Stimulated activated CD8-positive, alpha-beta memory T cell treated with anti-CD3 and anti-CD28 coated beads, Interleukin-7, amount 100 ng/mL, for 1 hour (primary cell): ENCODE measurements at places on chromosomes 13 and 19.

DNA sequence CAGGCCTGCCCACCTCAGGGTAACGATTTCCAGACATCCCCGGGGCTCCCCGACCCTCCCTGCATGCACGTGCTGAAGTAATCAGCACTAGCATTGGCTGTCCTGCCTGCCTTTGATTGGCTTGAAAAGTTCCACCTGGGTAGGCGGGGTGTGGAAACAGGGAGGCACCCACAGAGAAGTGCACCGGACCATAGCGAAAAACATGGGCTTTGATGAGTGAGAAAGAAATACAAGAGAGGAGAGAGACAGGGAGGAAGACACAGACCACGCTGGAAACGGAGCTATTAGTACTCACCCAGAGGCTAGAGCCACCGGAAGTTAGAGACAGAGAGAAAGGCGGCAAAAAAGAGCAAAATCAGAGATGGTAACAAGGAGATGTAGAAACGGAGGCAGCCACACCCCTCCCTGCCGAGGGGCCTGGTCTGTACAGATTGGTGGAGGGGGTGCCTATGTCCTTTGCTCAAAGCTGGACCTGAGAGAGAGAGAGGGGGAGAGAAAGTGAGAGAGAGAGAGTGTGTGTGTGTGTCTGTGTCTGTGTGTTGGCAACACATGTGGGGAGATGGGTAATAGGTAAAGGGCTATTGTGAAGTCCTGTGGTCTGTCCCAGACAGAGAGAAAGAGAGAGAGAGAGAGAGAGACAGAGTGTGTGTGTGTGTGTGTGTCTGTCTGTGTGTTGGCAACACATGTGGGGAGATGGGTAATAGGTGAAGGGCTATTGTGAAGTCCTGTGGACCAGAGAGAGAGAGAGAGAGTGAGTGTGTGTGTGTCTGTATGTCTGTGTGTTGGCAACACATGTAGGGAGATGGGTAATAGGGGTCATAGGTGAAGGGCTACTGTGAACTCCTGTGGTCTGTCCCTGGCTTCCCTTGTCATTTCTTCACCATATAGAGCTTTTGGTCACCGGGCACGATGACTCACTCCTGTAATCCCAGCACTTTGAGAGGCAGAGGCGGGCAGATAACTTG is 2.9 kb downstream of the CGB3 start:
- DNase-seq: no peak

DNA sequence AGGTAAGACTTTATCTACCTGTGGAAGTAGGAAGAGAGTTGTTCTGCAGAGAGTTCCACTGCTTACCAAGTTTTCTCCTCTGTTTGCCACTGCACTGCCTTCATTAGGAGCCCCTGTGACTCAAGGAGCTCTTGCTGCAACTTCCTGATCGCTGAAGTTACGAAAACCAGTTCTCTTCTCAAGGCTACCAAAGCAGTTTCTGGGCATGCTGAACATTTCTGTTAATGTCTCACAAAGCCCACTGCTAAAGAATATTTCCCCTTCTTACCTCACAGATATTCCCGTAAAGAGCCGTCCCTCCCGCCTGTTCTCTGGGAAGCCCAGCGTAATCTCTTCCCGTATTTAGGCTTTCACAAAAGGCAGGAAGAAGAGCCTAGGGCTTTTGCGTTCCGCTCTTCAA is 82.6 kb upstream of the OXGR1 start:
- DNase-seq: no peak

DNA sequence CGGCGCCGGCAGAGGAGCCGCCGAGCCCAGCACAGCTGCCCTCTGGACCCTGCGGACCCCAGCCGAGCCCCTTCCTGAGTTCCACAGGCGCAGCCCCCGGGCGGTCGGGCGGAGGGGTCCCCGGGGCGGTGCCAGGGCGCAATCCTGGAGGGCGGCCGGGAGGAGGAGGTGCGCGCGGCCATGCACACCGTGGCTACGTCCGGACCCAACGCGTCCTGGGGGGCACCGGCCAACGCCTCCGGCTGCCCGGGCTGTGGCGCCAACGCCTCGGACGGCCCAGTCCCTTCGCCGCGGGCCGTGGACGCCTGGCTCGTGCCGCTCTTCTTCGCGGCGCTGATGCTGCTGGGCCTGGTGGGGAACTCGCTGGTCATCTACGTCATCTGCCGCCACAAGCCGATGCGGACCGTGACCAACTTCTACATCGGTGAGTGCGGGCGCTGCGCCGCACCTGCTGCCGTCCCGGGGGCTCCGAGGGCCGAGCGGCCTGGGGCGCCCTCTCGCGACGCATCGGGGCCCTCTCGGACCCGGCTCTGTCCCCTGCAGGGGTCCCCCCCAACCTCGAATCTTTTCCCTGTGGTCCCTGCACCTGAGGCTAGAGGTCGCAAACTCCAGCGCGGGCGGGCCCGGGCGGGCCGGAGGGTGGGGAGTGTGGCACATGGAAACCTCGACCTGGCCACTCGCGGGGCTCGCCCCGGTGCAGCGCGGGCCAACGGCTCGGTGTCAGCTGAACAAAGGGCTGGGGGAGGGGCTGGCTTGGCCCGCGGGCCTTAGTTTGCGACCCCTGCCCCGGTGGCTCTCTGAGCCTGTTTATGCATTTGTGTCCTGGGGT is at the start of gene KISS1R:
KISS1R (plus strand) TSS at position 11 of the 829 bp plus-strand sequence; CDS start at position 181, 170 bp downstream.
- DNase-seq: no peak

GRCh38 chr19:50722201-50723013 is 757 bp upstream of the CLEC11A start:
- DNase-seq: no peak
